ENCODE measurements at places on chromosomes 2 and 18. TPM values are rescaled to one million over a fixed set of nuclear protein-coding genes. Genes with fewer than 3 reads are reported as not detected.

CCDC68 gene
- 20.2 TPM for total RNA-seq

BCL11A gene
- total RNA-seq, result 9.7 TPM

PRSS56 gene
- not detected for total RNA-seq

NT5C1B gene
- total RNA-seq, result not detected

ZBTB7C gene
- total RNA-seq, result 15.0 TPM

NPC1 gene
- 114 TPM for total RNA-seq

WDR43 gene
- total RNA-seq, result 27.9 TPM

KCNS3 gene
- total RNA-seq, result 28.7 TPM

SERTAD2 gene
- total RNA-seq, result 20.1 TPM

PDCD1 gene
- 1.4 TPM for total RNA-seq

FAM110C gene
- 3.6 TPM for total RNA-seq

RBM43 gene
- total RNA-seq, result 10.4 TPM

CDH2 gene
- 0.68 TPM for total RNA-seq

PAX3 gene
- not detected for total RNA-seq

CNTNAP5 gene
- total RNA-seq, result not detected

TRIB2 gene
- total RNA-seq, result 35.1 TPM

ANKRD23 gene
- 3.5 TPM for total RNA-seq

ALK gene
- total RNA-seq, result 1.1 TPM

CHRNG gene
- total RNA-seq, result not detected

SLC16A14 gene
- total RNA-seq, result 2.2 TPM

RNF152 gene
- total RNA-seq, result 13.4 TPM

EVX2 gene
- not detected for total RNA-seq

KIF3C gene
- 6.0 TPM for total RNA-seq

METTL8 gene
- total RNA-seq, result 12.9 TPM

KIF1A gene
- total RNA-seq, result 0.24 TPM

WNT6 gene
- total RNA-seq, result 0.44 TPM

TBR1 gene
- total RNA-seq, result not detected

SLC23A3 gene
- total RNA-seq, result 3.4 TPM

UGT1A4 gene
- total RNA-seq, result not detected

TLX2 gene
- total RNA-seq, result not detected

ARHGEF33 gene
- total RNA-seq, result 1.5 TPM

MBD2 gene
- 102 TPM for total RNA-seq

KCNG2 gene
- 0.50 TPM for total RNA-seq

ASTL gene
- total RNA-seq, result not detected

HOXD13 gene
- total RNA-seq, result not detected

NIF3L1 gene
- total RNA-seq, result 20.5 TPM

ASXL3 gene
- 1.4 TPM for total RNA-seq

MTX2 gene
- total RNA-seq, result 16.2 TPM

ABCG8 gene
- not detected for total RNA-seq

ASB1 gene
- 20.7 TPM for total RNA-seq

GNLY gene
- 21.5 TPM for total RNA-seq

SCN7A gene
- 69.0 TPM for total RNA-seq

MOGAT1 gene
- 3.2 TPM for total RNA-seq

ANKRD62 gene
- total RNA-seq, result 0.27 TPM

AP1S3 gene
- total RNA-seq, result 6.4 TPM

STAT4 gene
- 5.8 TPM for total RNA-seq

GPR17 gene
- 0.18 TPM for total RNA-seq

CAPN14 gene
- total RNA-seq, result 0.15 TPM

EPHA4 gene
- total RNA-seq, result 13.8 TPM

All from lower lobe of right lung (tissue), 2 donors.